ENCODE measurements at places on chromosomes 12 and 14.
A peak's percentile ranks its signal among the peaks of the same experiment; 100 is the strongest.

DNA sequence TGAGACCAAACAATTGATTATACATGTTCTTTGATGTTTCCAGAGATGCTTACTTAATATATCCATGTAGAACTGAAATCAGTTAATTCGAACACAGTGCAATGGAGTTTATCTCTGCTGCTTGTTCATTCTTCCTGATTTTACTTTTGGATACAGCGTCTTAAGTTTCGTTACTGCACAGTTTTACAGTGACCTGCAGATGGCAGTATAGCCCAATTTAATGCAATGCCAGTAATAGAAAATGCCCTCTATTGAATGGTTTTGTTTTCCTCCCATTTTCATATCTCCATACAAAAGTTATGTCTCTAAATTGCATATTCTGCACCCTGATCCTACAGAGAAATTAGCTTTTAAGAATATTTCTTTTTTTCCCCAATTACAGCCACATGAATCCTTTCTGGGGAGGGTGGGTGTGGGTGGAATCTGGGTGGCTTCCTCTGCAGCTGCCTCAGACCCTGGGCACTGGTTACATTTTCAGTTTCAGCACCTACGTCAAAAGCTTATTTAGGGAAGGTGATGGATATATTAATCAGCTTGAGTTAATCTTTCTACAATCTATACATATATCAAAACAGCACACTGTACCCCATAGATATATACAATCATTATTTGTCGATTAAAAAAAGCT lies 101.1 kb upstream of the DCD start:
- no peak for ATAC-seq

- no peak for ATAC-seq
These were observed 45.4 kb downstream of the A2ML1 start for GRCh38 chr12:8867786-8868185.

DNA sequence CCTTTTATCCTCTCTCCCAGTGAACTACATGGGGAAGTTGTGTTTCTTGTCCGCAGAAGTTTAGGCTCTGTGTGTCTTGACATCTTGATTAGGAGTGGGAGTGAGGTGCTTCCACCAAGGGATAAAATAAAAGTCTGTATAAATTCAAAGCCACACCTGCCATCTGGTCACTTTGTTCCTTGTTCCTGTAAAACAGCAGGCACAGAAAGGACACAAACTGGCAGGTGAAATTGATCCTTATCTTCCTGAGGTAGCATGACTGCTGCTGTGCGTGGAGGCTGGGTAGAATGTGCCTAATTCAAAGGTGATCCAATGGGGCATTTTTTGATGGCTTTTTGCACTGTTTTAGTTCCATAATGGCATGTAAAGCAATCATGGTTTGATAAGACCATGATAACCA lies 104.3 kb upstream of the KITLG start:
- no peak for ATAC-seq

GRCh38 chr14:53924753-53925152 lies 31.9 kb downstream of the BMP4 start:
- ATAC-seq: no peak

GRCh38 chr12:32211066-32211899 lies 104.6 kb downstream of the BICD1 start:
- ATAC-seq: no peak

DNA sequence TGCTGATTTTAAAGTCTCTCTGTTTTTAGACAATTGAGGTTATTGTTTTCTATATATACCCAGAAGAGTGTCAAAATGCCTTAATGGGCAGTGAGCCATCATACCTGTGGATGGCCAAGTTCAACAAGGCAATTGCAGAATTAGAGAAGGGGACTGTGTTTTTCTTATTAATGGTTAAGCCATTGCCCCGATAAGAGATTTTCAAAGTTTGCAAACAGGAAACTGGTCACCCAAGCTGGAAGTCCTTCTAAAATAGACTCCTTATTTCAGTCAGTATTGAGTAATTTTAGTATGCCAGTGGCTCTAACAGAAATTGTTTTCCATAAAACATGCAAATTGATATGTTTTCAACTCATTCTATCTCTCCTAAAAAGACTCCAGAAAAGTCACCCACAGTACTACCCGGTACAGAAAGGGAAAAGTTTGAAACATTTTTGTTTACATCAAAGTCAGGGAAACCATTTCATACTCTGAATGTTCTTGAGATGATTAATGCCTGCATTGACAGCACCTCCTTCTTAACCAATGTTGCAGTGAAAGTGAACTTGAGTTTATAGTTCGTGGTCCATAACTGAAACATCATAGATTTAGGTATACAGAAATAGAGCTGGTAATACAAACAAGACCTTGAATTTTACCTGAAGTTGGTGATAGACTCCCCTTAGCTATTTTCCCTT lies 191.1 kb downstream of the TMX1 start:
- no peak for ATAC-seq

DNA sequence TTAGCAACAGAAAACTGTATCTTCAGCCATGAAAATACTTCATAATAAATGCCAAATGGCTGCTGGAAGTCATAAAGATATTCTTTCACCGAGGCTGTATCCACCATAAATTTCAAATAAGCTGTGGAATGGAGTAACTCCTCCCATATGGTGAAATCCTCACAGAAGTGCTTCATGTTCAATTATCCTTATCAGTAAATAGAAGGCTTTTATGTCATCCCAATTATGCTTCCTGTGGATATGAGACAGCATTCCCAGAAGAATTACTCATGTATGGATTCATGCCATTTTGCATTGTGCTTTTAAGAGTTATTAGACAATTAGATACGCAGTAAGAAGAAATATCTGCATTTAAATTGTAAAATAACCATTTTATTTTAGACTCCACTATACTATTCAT lies 99.0 kb downstream of the RTN1 start:
- no peak for ATAC-seq

GRCh38 chr12:114764510-114764909 lies 80.5 kb upstream of the TBX3 start:
- ATAC-seq: no peak

DNA sequence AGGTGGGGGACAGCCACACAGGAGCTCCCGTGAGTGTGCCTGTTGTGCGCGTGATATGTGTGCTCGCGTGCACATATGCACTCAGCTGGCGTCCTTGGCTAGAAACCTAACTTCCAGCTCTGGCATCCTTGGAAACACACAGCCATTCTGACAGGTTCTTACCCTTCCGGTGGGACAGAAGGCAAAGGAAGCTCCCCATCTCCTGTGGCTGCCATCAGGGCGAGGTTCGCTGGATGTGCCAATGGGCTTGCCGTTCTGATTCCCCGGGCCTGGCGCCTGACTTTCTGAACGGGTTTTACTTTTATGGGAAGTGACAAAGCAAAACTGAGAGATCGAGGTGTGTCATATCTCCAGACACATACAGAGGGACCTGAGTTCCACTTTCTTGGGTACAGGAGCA lies 124.7 kb downstream of the PAPOLA start:
- ATAC-seq: no peak

- ATAC-seq: no peak
These were observed 45.6 kb upstream of the SOCS2 start for GRCh38 chr12:93526786-93527428.

- no peak for ATAC-seq
These were observed 38.1 kb upstream of the LMNTD1 start for GRCh38 chr12:25591144-25591543.

DNA sequence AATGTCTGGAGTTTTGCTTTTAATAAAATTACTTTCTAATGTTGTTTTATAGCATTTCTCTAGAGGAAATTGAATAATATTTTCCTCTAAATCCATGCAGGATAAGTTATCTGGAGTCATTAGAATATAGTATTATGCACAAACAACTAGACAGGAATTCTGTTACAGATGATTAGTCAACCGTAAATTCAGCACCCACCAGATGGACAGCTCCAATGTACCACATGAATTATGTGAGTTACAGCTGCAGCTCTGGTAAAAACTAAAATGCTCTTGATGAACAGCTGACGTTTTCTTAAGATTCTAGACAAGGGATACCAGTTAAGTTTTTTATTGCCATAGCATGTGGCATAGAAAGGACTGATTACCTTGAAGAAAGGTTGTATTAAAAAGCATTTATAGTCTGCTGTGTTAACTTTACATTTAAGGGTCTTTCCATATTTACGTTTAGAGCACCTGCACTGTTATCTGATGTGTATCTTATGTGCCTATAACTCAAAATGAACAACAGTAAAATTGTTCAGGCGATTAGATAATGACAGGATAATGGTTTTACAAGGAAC lies 321.4 kb upstream of the LRFN5 start:
- no peak for ATAC-seq

- ATAC-seq: peak; percentile 26
These were observed 601 bp downstream of the ZNF839 start for GRCh38 chr14:102320033-102320660.

DNA sequence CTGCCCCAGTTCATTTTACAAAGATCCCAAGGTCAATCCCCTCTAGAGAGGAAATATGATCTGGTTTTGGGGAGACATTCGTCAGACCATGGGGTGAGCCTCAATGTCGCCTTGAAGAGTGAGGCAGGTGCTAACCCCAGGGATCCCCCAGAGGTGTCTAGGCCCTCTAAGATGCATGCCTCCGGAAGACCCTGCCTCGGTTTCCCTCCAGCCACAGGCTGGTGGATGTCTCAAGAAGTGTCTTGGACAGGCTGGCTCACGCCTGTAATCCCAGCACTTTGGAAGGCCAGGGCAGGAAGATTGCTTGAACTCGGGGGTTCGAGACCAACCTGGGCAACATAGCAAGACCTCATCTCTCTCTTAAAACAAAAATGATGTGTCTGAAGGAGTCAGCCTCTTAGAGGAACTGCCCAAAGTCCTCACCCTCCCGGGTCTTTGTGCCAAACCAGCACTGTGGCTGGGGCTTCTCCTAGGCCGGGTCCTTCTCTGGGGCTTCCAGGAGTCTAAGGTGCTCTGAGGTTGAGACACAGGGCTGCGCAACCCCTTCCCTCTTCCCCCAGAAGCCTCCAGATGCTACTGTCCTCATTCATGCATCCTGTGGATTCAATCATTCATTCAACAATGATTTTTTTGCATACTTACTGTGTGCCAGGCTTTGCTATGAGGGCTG lies 24.7 kb upstream of the BEGAIN start:
- no peak for ATAC-seq

GRCh38 chr14:70317969-70318634 lies 41.4 kb downstream of the COX16 start:
- no peak for ATAC-seq

- ATAC-seq: no peak
These were observed 29.8 kb downstream of the ITPK1 start for GRCh38 chr14:93085911-93086310.

DNA sequence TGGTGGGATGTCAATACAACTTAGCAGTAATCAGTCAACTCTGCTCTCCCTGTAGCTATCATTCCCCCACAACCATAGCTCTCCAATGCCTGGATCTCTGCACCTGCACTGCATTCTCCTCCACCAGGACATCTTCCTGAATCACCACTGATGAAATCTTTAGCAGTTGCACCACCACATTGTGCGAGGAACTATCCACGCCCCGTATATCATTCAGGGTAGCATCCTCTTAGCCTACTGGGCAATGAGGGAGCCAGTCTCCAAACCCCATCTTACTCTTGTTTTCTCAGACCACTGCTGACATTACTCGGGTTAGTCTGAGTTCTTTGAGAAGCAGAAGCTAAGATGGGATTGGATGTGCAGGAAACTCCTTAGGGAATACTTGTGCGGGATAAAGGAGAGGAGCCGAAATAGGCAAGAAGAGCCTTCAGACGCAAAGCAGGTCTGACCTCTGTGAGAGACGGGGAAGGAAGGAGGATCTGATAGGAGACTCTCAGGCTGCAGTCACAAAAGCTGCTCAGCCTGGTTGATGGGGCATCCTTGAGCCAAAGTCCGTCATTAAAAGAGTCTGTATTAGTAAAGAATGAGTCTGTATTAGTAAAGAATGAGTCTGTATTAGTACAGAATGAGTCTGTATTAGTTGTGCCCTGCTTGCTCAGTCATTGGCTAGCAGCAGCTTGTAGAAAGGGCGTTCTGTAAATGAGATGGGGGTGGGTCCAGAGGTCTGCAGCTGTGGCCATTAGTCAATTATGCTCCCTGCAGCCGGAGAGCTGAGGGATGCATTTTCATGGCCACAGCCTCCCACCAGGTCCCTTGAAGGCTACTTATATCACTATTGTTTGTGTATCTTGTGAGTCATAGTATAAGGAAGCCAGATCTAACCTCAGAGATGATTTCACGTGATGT lies 49.6 kb upstream of the RASSF3 start:
- peak; percentile 43 for ATAC-seq

DNA sequence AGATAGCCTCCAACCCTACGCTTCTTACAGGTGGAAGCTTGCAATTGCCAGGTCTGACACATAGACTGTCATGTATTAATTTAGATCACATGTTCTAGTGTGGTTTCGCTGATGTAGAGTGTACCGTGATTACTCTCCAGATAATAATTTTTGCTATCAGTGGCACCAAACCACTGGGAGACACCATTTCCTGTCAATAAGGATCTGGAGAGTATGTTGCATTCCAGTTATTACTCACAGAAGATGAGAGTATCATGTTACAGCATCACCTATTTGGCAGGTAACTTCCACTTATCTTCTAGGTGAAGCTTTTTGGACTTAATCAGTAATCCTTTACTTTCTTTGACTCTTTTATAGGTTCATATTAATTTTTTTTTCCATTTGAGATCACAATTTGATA lies 147.2 kb downstream of the HELB start:
- no peak for ATAC-seq

Measured in gastroesophageal sphincter (tissue), 4 donors.